ENCODE measurements at places on chromosomes 16 and 17. TPM values are rescaled to one million over a fixed set of nuclear protein-coding genes. Genes with fewer than 3 reads are reported as not detected.

Gene SBK1
- total RNA-seq, result 3.9 TPM

Gene OR2C1
- total RNA-seq, result not detected

Gene PLEKHH3
- 15.8 TPM for total RNA-seq

Gene CMIP
- 16.5 TPM for total RNA-seq

Gene PERCC1
- total RNA-seq, result not detected

Gene ADAP2
- total RNA-seq, result 2.9 TPM

Gene NME4
- 142 TPM for total RNA-seq

Gene RGS11
- 5.2 TPM for total RNA-seq

Gene GPR142
- not detected for total RNA-seq

Gene CA7
- not detected for total RNA-seq

Gene BEAN1
- total RNA-seq, result 0.81 TPM

Gene HCRT
- not detected for total RNA-seq

Gene ASGR1
- total RNA-seq, result 0.63 TPM

All from mesangial cell (primary cell).